K562 (cell line): ENCODE measurements at places on chromosomes 1 and 21.

DNA sequence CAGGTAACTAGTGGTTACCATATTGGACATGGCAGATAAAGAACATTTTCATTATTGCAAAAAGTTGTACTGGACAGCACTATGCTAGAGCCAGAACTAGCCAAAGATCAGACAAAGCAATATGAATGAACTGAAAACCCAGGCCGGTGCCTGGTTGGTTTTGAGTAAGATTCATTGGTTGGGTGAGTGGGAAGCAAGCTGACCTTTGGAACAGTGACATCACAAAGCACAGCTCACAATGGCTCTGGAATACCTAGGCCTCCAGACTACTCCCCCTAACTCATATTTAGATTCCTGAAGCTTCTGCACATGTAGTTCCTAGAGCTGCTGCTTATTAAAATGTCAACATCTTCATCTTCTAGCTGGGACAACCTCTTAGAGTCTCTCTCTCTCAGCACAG, at the start of gene TMCO2:
Gene TMCO2, plus strand, starts transcription at position 283 of the 400 bp plus-strand sequence. Its CDS starts 57 bp downstream, at position 340.
- no peak for DNase-seq

DNA sequence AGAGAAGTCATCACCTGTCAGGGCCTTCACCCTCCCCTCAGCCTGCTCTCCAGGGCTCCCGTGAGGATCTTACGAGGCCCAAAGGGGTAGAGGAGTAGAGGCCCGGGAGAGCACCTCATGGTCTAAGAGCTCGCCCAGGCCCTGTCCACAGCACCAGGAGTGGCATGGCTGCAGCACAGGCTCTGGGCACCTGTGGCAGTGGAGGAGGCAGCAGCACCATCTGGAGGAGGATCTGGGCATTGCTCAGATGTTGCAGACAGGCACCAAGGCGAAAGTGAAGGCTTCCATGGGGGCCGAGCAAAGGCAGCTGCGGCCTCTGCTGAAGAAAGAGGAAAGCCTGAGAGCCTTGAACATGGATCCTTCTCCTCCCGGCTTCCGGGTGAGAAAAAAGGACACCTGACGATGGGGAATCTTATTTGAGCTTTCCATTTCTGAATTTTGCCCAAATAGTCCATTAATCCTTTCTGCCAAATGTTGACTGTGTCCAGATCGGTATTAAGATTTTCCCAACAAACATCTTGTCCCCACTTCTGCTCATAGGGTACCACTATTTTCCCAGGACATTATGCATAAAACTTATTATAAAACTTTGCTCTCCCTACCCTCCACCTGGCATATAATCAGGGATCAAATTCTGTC, 604.7 kb downstream of the PTPRC start:
- peak; percentile 1 for DNase-seq

GRCh38 chr1:77779529-77780281, at the start of gene MIGA1:
TSS of gene MIGA1 (plus strand) at chr1:77779649. CDS start at chr1:77783253, 3,604 bp downstream.
- DNase-seq, result peak; percentile 83

DNA sequence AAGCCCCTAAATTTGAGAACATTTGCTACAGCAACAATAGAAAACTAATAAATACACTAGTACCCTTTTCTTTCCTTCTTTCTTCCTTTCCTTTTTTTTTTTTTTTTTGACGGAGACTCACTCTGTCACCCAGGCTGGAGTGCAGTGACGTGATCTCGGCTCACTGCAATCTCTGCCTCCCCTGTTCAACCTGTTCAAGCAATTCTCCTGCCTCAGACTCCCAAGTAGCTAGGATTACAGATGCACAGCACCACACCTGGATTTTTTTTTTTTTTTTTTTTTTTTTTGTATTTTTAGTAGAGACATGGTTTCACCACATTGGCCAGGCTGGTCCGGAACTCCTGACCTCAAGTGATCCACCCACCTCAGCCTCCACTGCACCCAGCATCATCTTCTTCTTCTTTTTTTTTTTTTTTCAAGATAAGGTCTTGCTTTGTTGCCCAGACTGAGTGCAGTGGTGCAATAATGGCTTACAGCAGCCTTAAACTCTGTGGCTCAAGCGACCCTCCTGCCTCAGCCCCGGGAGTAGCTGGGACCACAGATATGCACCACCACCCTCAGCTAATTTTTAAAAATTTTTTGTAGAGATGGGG, 19.6 kb upstream of the CBR3 start:
- no peak for DNase-seq

GRCh38 chr1:44303532-44303931, 51.5 kb downstream of the ERI3 start:
- no peak for DNase-seq

- peak; percentile 64 for DNase-seq
Observed at GRCh38 chr1:110879758-110880606, 7.0 kb downstream of the CD53 start.

- no peak for DNase-seq
Observed at GRCh38 chr1:34796990-34797389, 4.2 kb downstream of the GJA4 start.

DNA sequence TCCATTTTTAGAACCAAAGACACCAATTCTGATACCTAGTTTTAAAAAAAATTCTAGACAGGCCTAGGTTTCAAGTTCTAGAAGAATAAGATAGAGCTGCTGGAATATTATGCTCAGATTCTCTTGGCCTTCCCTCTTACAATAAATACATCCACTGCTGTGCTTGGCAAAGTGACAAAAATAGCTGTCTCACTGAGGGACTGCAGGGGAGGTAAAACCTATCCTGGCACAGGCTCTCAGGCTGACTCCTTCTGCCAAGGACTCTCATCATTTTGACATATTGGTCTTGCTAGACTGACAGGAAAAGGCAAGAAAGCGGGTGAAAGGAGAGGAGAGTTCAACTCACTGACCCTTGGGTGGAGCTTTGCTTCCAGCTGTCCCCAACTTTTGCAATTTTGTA, 197.0 kb upstream of the LHX8 start:
- DNase-seq, result no peak

- no peak for DNase-seq
Observed at GRCh38 chr1:184482136-184482535, 95.3 kb downstream of the C1orf21 start.

- no peak for DNase-seq
Observed at GRCh38 chr1:105874621-105875020, 1181.9 kb upstream of the PRMT6 start.

GRCh38 chr1:207085887-207086286, 2.8 kb upstream of the C4BPB start:
- no peak for DNase-seq

- DNase-seq, result no peak
Observed at GRCh38 chr21:37677006-37677405, 239.3 kb downstream of the KCNJ6 start.

DNA sequence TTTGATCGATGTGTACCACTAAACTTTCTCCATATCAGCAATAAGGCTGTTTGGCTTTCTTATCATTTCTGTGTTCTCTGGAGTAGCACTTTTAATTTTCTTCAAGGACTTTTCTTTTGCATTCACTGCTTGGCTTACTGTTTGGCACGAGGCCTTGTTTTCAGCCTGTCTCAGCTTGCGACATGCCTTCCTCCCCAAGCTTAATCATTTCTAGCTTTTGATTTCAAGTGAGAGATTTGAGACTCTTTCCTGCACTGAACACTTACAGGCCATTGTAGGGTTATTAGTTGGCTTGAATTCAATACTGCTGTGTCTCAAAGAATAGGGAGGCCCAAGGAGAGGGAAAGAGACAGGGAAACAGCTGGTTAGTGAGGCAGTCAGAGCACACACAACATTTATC, 120.6 kb upstream of the KCND3 start:
- DNase-seq, result no peak

DNA sequence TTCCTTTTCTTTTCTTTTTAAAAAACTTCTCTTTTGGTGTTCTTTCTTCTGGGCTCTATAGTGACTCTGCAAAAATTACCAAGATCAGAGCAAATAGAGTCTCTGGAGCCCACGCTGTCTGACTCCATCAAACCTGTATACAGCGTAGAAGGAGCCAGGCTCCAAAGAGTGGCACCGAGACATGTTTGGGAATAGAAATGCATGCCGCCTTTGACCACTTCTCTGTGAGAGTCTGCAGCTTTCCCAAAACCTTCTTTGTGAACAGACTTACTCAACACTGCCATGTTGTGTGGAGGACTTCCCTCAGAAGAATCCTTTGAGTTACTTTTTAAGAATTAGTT, 55.3 kb downstream of the GORAB start:
- no peak for DNase-seq

DNA sequence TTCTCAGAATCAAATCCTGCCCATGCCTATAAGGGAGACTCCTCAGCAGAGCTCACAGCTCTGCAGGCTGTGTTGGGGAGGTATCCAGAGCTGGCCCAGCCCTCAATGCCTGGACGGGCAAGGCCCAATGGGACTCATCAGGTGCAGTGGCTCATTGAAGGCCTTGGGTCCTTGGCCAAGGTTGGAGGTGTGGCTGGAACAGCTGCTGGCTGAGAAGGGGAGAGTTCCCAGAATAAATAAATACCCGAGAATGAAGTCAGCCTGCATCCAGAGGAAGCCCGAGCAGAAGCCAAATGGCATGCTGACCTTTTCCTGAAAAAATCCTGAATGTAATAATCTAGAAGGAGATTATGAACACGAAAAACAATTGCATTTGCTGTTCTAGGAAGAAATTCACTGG, 25.2 kb upstream of the IKBKE start:
- no peak for DNase-seq

- DNase-seq, result no peak
Observed at GRCh38 chr1:2046953-2047748, 3.1 kb upstream of the PRKCZ start.

- DNase-seq, result no peak
Observed at GRCh38 chr21:21481239-21481638, 483.0 kb downstream of the NCAM2 start.

GRCh38 chr1:4018466-4019146, 118.5 kb upstream of the C1orf174 start:
- no peak for DNase-seq

- no peak for DNase-seq
Observed at GRCh38 chr1:229870381-229870780, 196.7 kb upstream of the GALNT2 start.

- peak; percentile 72 for DNase-seq
Observed at GRCh38 chr1:31183927-31184554, 55.6 kb downstream of the NKAIN1 start.

- no peak for DNase-seq
Observed at GRCh38 chr1:175818929-175819328, 75.5 kb upstream of the TNR start.

- no peak for DNase-seq
Observed at GRCh38 chr1:231856894-231857293, 230.3 kb downstream of the DISC1 start.

DNA sequence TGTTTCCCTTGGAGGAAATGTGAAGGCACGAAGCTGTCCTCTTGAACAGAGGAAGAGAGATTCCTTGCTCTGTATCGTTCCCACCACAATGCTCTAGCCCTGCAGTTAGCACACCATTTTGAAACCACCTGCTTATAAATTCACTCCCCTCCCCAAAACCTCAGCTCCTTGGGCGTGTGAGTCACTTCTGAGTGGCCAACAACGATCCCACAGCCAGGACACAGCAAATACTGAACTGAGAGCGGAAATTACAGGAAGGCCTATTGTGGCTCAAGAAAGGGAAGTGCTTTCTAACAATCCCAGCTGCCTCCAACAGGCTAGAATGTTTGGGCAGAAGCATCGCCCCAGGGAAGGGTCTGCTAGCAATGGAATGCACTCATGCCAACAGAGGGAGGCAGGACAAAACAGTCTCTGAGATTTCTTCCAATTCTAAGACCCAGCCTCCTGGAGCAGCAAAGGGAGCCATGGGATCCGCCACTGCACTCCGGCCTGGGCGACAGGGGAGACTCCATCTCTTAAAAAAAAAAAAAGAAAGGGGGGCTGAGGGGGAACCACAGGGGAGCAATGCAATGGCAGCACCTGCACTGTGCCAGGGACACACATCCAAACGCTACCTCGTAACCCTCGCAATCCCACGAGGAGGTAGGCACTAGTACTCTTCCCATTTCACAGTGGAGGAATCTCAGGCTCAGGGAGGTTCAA, 1.9 kb downstream of the TMEM53 start:
- no peak for DNase-seq

DNA sequence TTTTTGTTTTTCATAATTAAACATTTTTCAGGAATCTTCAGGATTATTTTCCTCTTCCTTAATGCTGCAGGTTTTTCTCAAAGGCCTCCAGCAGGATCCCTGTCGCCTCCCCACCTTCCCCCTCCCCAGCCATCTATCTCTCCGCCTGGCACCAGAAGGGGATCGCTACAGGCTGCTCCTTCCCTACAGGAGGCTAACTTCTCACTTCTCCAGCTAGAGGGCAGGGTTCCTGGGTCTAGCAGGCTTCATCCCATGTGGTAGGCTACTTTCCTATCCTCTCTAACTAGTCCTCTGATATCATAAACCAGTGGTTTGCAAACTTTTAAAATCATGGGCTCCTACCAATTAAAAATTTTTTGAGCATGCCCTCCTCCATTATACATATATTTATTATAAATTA, 104.1 kb downstream of the KCNN3 start:
- DNase-seq, result no peak

DNA sequence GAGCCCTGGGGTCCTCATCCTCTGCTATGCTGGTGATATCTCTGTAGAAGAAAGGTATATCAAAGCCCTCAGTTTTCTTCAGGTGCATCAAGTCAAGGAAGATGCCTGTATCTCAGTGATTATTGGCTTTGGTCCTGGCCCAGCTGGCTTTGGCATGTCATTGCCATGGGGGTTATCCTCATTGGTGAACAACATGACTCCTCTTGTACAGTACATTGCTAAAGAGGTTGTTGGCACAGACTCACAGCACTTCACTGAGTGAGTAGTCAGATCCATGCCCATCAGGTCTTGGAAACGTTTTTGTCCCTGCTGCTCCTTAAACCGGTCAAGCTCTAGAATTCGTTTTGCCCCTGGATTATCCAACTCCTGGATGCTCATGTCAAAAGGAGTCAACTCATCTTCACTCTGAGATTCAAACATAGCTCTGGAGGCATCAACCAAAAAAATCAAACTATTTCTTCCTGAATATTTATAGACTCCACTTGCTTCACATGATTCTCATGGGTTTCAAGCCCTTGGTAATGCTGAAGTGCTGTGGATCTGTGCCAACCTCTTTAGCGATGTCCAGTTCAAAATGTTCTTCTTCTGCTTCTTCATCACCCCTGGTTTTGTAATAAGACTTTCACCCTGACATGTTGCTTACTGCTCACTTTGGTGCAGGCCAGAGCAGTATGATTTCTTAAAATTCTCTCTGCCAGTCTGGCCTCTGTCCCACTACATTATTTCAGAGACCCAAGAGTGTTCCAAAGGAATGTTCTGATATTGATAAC, 43.0 kb upstream of the RAB3GAP2 start:
- no peak for DNase-seq

DNA sequence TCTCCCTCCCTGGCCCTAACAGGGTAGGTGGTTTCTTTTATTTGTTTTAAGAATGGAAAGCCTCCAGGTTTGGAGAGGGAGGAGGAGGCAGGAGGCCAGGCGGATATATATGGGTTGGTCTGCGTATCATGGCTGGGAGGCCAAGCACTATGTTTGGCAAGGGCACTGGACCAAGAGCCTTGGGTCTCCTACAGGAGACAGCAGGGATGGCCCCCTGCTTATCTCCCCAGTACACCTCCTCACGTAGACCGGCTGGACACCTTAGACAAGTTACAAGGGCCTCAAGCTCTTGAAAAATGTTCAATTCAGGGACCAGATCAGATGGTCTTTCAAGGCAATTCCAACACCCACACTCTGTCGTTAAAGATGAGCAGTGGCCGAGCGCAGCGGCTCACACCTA, 10.9 kb downstream of the SLC41A1 start:
- DNase-seq, result peak; percentile 82
